ENCODE measurements at places on chromosomes 12 and 14. TPM values are rescaled to one million over a fixed set of nuclear protein-coding genes. Genes with fewer than 3 reads are reported as not detected.

GRCh38 chr12:115001571-115002180, 317.7 kb upstream of the TBX3 start:
- H3K36me3 ChIP-seq = no peaks in the 10 kb centered on the region
- H3K4me1 ChIP-seq = no peaks in the 10 kb centered on the region
- H3K4me3 ChIP-seq = no peak overlapping the region
- DNase-seq = no peak
- no peak overlapping the region for H3K27ac ChIP-seq

The PRH2 gene
- total RNA-seq = not detected

DNA sequence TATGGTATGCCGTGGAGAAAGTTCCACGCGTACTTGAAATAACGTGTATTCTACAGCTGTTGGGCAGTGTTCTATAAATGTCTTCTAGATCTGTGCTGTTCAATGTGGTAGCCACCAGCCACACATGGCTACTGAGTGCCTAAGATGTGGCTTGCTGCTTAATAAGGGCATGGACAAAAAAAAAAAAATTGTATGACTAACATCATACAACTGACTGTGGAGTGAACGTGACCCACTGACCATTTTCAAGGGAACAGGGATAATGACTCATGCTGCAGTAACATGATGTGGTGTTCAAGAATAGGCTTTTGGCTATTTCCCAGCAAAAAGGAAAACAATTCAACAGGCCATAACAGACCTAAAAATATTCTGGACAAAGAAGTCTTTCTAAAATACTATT, 13.0 kb downstream of the ATG14 start:
- H3K27ac ChIP-seq = no peak overlapping the region
- no peaks in the 10 kb centered on the region for H3K4me1 ChIP-seq
- H3K4me3 ChIP-seq = no peak overlapping the region
- no peaks in the 10 kb centered on the region for H3K36me3 ChIP-seq
- no peaks in the 10 kb centered on the region for H3K27me3 ChIP-seq
- no peak for DNase-seq

The ANP32D gene
- not detected for total RNA-seq

GRCh38 chr12:38883629-38884134, 21.7 kb downstream of the CPNE8 start:
- H3K27me3 ChIP-seq = no peaks in the 10 kb centered on the region
- H3K27ac ChIP-seq = no peak overlapping the region
- no peak for DNase-seq
- no peaks in the 10 kb centered on the region for H3K4me1 ChIP-seq
- H3K4me3 ChIP-seq = no peak overlapping the region
- no peaks in the 10 kb centered on the region for H3K36me3 ChIP-seq

GRCh38 chr12:110284597-110284996, 3.5 kb downstream of the ATP2A2 start:
- peak overlapping the region; percentile 31 for H3K27ac ChIP-seq
- peak overlapping the region; percentile 97 for H3K4me3 ChIP-seq
- H3K4me1 ChIP-seq = peaks cover 25% of the 10 kb centered on the region
- no peak for DNase-seq
- peaks cover 7% of the 10 kb centered on the region for H3K27me3 ChIP-seq
- H3K36me3 ChIP-seq = no peaks in the 10 kb centered on the region

DNA sequence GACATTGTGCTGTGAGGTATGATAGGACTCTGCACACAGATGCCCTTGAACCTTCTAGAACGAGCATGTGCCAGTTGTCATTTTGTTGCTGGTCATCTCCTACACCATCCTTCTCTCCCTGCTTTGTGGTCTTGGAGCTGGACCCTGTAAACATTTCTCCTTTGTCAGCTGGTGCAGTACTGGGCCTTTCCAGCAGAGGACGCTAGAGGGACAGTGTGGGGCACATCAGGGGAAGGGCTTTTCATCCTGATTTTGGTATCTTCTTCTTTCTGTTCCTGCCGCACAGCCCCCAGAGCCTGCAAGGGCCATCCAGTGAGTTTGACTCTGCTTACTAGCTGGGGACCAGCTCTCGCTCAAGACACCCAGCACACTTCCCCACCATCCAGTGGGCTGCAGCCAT, 484.6 kb downstream of the AACS start:
- H3K36me3 ChIP-seq = no peaks in the 10 kb centered on the region
- H3K4me1 ChIP-seq = no peaks in the 10 kb centered on the region
- no peak overlapping the region for H3K4me3 ChIP-seq

GRCh38 chr12:77514511-77514910, 316.2 kb upstream of the NAV3 start:
- H3K4me3 ChIP-seq = no peak overlapping the region
- DNase-seq = no peak
- no peaks in the 10 kb centered on the region for H3K36me3 ChIP-seq
- H3K27ac ChIP-seq = no peak overlapping the region
- no peaks in the 10 kb centered on the region for H3K27me3 ChIP-seq

DNA sequence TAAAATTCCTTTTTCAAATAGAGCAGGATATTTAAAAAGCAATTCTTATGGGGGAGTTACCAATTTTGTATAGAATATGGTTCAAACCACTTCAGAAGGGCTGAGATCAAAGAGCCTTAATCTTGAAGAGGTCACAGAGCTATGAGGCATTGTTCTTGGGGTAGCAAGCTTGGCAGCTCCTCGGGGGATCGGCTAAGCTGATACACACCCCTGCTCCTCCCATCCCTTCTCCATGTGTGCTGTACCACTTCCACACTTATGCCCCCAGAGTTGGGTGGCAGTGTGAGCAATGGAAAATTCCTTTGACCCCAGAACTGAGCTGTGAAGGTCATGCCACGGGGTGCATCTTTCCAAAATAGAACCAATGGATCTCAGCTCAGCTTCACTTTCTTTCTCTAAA, 15.0 kb upstream of the TMEM30B start:
- H3K4me3 ChIP-seq = no peak overlapping the region
- no peaks in the 10 kb centered on the region for H3K4me1 ChIP-seq
- no peak for DNase-seq
- H3K27ac ChIP-seq = no peak overlapping the region

The TRAF3 gene
- total RNA-seq = 16.7 TPM

- DNase-seq = no peak
- H3K4me3 ChIP-seq = no peak overlapping the region
- H3K36me3 ChIP-seq = peaks cover 11% of the 10 kb centered on the region
- H3K27me3 ChIP-seq = peaks cover 2% of the 10 kb centered on the region
- H3K4me1 ChIP-seq = no peaks in the 10 kb centered on the region
These were observed 567.4 kb downstream of the MED13L start for GRCh38 chr12:115710104-115710564.

DNA sequence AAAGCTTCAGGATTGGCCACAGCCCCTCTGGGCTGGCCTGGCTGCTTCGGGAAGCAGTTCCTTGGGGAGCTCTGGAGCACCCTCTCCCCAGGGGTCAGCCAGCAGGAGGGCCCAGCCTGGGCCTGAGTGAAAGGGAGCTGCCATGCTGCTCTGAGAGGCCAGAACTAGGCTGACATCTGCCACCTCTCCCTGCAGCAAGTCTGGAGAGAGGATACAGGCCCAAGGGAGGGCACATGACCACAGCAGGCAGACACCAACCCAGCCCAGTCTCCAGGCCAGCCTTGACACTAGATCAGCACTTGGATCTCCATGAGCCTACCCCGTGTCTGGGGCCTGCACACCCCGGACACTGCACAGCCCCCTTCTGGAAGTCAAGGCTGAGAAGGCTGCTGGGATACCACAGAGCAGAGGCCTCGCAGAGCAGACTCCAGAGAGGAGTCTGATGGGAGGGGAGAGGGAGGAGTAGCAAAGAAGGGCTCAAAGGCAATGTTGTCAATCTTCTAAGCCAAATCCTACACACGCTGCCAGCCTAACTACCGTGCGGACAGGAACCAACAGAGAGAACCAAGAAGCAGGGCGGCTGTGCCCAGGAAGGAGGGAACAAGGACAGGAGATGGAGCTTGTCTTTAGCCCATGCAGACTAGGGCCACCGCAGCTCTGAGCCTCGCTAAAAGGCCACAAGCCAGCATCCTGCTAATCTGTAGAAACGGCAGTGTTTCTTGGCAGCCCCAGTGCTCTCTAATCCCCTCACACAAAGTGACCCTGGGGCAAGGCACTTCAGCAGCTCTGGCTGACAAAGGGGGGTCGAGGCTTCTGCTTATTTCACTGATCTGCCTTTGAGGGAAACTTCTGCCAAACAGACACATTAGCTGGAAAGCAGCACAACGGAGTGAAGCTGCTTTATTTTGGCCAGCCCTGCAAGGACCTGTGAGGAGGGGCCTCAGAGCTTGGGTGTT, 12.9 kb downstream of the COL2A1 start:
- H3K4me1 ChIP-seq = peaks cover 27% of the 10 kb centered on the region
- no peaks in the 10 kb centered on the region for H3K36me3 ChIP-seq
- peak; percentile 36 for DNase-seq

- no peak for DNase-seq
- peaks cover 4% of the 10 kb centered on the region for H3K27me3 ChIP-seq
These were observed 49.1 kb upstream of the KCNH3 start for GRCh38 chr12:49489720-49490119.

Measured in glutamatergic neuron (in vitro differentiated cells).